ENCODE measurements at places on chromosomes 7 and 10.

GRCh38 chr10:27997865-27998177, 1.1 kb downstream of the ODAD2 start:
- DNase-seq, result no peak

- DNase-seq, result no peak
These were observed 43.3 kb downstream of the C10orf120 start for GRCh38 chr10:122656308-122656705.

DNA sequence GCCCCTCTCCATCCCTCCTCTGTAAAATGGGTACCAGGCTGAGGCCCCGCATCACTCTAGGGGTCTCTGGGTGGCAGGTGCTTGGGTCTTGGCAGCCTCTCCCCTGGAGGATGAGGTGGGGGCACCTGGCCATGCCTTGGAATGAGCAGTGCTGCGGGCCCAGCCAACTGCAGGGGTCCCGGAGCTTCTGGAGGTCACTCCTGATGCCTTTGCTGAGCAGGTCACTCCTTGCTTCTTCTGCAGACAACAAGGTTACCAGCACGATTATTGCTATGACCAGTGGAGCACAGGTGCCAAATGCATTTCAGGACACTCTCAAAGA, 22.4 kb upstream of the ZNF488 start:
- DNase-seq, result no peak

DNA sequence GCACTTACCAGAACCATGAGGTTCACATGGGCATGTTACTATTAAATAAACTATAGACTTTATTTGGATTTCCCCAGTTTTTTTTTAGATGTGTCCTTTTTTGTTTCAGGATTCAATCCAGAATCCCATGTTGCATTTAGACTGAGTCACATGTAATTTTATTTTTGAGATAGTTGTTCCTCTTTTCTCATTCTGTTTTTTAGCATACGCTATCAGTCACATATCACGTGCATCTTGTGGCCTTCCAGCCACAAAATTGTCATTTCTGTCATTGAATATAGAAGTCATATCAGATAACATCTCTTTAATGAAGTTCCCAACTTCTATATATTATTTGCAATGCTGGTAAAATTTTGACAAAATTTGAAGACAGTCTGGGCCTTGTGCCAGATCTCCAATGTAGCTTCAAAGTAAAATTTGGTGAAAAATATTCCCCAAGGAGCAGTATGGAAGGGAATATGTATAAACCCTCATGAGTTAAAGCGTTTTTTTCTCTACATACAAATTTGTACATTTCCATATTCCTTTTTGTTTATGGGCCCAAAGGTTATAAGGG, 132.3 kb upstream of the MKI67 start:
- no peak for DNase-seq

GRCh38 chr7:104650991-104651640, 322.7 kb downstream of the LHFPL3 start:
- DNase-seq, result no peak

DNA sequence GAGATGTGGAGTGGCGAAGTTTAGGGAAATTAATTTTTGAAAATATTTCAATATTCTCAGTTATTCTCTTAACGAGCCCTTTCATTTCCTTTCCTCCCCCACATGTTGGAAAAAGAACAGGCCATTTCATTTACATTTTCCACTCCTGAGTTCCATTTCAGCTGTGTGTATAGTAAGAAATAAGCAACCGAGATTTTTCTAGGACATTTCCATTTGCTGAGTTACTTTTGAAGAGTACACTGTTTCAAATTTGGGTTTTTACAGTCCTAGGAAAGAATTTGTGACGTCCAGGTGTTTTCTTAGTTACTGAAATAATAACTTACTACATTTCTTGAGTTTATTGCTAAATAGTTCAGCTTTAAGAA, 1.2 kb downstream of the SEPTIN7 start:
- no peak for DNase-seq

DNA sequence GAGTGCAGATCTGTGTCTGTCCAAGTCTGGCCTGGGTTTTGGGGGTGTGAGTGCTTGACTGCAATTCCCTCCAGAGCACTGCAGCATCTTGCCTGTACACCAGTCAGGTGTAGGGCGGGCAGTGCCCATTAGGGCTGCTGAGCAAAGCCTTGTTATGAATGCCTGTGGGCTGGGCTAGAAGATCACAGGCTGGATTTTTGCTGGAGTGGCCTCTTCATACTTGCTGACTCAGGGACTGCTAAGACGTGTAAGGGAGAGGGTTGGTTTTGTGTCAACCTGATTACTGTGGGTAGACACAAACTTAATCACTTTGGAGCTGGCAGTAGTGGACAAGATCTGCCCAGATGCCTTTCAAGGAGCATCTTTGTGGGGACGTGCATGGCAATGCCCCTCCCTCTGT, 29.6 kb downstream of the DMBT1 start:
- DNase-seq, result no peak

DNA sequence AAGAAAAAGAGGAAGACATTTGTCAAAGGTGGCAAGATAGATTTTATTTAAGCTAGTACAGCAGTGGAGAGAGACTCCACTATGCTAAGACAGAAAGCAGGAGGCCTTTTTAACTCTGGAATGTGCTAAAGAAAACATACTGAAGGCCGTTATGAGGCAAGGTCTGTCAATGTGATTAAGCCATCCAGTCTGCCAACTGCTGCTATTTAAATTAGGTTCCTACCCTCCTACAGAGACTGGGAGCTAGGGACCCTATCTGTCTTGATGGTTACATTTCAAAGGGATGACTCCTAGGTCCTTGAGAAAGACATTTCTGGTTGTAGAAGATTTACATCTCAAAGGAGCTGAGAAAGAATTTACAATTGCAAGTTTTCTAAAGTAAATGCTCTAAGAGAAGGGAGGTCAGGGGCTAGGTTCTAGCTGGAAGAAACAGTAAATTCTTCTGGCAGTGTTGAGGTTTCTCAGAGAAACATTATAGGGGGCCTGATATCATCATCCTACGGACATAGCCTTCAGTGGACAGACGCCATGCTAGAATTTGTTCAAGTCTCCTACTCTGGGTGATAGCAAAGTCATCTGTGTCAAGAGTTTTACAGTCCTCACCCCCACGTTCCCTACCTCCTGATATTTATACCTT, 211.6 kb downstream of the PHF14 start:
- DNase-seq, result no peak

- DNase-seq, result no peak
These were observed 109.6 kb downstream of the GPR37 start for GRCh38 chr7:124655990-124656389.

DNA sequence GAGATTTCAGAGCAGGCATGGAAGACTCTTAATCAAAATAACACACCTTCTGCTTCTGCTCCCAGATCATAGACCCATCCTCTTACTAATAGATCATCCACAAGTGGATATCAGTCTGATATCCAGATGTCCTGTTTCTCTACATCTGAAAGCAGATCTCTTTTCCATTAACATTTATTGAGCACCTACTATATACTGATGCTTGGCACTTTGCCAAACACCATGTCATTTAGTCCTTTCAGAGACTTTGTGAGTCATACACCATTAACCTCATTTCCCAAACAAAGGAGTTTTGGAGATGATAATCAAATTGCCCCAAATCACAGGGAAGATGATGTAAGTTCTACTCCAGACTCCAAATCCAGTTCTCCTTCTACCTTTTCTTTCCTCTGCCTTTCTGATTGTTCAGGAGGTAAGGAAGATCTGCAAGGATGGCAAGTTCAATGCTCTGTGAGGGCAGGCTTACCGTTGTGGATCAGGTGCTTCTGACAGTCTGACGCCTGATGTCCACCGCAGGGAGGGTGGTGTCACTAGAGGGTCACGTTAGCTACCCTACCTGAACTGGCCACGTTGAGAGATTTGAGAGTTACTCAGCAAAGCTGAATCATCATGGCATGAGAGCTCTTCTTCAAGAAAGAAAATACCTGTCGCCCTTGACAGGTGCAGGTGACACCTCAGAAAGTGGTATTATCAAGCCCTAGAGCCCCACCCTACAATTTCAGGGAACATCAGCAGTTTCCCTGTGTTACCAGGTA, 269.6 kb upstream of the ZMIZ1 start:
- DNase-seq, result no peak

DNA sequence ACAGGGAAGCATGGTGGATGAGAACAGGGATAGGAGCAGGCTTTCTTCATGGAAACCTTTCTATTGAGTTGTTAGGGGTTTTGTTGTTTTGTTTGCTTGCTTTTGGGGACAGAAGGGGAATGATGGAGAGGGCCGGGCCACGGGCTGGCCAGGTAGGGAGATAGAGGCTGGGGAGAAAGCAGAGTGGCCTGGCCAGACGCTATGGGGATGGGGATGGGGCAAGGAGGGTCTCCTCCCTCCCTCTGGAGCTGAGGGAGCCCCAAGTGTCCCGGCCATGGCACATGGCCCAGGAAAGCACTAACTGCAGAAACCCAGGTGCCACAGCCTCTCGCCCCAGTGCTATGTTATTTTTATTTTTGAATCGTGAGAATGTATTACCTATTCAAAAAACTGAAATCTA, 10.0 kb downstream of the AOC1 start:
- DNase-seq, result no peak

DNA sequence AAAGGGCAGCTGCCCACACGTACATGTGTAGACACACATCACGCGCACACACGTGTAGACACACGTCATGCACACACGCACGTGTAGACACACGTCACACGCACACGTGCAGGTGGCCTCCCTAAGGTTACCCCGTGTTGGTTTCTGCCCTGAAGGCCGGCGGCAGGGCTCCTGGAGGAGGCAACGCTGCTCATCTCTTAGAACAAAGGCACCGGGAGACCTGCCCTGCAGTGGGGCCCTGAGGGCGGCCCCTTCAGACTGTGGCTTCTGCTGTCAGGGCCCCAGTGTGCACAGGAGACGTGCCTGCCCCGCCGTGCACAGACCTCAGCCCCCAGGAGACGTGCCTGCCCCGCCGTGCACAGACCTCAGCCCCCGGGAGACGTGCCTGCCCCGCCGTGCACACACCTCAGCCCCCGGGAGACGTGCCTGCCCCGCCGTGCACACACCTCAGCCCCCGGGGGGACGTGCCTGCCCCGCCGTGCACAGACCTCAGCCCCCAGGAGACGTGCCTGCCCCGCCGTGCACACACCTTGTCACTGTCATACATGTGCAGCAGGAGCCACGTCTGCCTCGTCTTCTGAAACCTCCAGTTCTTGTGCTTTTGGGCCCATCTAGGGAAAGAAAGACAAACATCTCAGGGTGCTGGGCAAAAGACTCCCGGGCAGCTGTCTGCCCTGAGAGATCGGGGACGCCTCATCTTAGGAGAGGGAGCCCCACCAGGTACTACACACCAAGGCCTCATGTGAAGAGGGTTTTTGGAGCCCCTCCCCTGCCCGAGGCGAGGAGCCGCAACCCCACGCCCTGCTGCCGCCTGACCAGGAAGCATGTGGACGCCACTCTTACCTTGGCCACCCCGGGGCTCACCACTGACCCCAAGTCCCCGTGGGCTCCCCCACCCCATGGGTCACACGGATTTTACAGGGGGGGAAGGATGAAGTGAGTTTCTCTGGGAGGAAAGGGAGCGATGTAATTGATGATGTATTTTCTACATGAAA, 17.3 kb downstream of the CYP2W1 start:
- DNase-seq, result no peak

- no peak for DNase-seq
These were observed 89.9 kb downstream of the KAT6B start for GRCh38 chr10:74916283-74916682.

DNA sequence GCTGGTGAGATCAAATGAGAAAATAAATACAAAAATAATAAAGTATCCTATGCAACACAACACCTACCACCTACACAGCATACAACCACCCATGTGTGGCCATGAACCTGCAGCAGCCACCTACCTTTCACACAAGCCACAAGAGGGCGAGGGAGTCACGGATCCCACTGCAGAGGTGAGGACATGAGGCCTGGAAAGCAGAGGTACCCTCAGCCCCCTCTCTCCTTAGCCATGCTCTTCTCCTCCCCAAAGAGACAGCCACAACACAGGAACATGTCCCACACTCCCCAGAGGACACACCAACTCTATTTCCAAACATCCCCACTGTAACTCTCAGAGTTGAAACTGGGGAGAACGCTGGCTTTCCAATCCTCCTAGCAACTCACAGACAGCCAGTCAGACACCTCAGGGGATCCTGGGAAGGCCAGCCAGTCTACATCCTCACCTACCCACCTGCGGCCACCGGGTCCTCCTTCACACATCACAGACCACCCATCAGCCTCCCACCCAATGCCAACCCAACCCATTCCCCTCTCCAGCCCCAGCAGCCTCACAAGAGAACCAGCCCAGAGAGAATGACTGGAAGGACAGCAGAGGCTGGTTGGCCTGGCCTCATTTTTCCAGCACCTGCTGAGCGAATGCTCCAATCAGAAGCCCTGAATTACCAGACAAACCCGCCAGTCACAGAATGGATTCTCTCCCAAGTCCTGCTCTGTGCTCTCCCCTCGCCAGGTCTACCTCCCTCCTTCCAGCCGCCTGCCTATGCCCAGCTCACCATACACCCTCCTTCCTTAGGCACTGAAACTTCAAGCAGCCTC, 18.4 kb downstream of the DLG5 start:
- DNase-seq, result peak; percentile 56

- no peak for DNase-seq
These were observed 156.6 kb downstream of the RPS24 start for GRCh38 chr10:78190051-78190825.

DNA sequence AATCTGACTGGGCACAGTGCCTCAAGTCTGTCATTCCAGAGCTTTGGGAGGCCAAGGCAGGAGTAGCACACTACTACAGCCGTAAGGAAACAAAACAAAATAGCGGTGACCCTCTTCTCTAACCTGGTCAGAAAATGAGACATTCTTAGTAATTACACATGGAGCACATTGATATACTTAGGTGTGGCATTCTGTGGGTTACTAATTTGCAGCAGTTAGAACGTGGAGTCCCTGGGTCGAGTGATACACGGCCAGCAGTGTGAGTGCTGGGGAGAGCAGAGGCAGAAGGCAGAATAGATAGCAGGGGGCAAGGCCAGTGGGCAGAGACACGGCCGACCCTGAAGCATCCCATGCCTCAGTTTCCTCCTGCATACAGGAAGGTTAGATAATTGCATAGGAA, 28.9 kb upstream of the SFMBT2 start:
- DNase-seq, result no peak

GRCh38 chr10:5905854-5906507, 15.9 kb downstream of the FBH1 start:
- DNase-seq, result peak; percentile 23

Measured in Caco-2 (cell line).